Peyer's patch (tissue), 4 donors: ENCODE measurements at places on chromosomes 12 and 14.

DNA sequence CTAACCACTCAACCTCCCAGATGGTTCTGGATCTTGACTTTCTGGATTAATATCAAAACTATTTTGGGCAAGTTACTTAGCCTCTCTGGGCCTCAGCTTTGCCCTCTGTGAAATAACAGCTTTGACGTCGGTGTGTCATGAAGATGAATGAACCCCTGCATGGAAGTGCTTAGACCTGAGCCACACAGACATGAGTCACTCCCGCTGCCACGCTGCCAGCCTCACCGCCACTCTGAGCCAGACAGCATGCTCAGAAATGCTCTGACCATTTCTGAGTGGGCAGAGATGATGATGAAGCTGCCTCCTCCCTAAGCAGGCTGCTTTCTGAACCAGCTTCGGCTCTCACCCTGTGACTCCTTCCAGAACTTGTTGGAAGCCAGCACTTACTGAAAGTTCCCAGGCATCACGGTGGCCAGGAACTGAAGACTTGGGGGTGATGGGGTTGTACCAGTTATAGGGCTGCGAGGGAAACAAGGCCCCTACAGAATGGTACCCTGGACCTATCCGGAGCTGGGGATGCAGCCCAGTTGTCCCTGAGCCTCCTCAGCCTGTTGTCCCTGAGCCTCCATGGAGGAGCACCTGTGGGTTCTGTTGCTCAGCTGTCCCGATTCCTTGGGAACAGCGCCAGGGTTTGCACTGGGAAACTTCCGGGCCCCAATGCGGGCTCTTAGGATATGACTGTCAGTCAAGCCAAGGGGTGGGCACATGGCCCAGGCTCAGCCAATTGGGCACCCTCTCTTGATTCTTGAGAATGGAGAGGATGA lies 2.0 kb upstream of the CCDC197 start:
- H3K4me3 ChIP-seq, result no peak overlapping the region
- no peaks in the 10 kb centered on the region for H3K36me3 ChIP-seq
- no peak for DNase-seq
- no peaks in the 10 kb centered on the region for H3K4me1 ChIP-seq
- no peaks in the 10 kb centered on the region for H3K27me3 ChIP-seq

GRCh38 chr12:57775044-57775443 lies 2.6 kb downstream of the EEF1AKMT3 start:
- no peaks in the 10 kb centered on the region for H3K36me3 ChIP-seq
- no peak overlapping the region for H3K27ac ChIP-seq
- no peaks in the 10 kb centered on the region for H3K27me3 ChIP-seq

DNA sequence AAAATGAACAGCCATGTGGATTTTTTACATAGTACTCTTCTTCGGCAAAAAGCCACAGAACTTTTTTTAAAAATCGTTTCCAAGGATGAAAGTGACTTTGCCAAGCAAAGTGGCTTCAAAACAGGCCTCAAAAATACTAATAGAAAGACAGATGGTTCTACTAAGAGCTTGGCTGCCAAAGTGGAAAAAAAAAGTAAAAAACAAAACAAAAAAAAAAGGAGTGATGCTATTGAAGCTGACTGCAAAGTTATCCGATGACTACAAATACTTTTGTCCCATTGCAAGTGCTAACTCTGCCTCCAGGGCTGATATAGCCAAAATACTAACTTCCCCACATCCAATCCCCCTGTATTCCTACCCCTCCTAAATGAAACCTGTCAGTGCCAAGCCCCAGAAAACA lies 277.6 kb downstream of the SOX5 start:
- no peaks in the 10 kb centered on the region for H3K4me1 ChIP-seq
- no peak overlapping the region for H3K4me3 ChIP-seq

DNA sequence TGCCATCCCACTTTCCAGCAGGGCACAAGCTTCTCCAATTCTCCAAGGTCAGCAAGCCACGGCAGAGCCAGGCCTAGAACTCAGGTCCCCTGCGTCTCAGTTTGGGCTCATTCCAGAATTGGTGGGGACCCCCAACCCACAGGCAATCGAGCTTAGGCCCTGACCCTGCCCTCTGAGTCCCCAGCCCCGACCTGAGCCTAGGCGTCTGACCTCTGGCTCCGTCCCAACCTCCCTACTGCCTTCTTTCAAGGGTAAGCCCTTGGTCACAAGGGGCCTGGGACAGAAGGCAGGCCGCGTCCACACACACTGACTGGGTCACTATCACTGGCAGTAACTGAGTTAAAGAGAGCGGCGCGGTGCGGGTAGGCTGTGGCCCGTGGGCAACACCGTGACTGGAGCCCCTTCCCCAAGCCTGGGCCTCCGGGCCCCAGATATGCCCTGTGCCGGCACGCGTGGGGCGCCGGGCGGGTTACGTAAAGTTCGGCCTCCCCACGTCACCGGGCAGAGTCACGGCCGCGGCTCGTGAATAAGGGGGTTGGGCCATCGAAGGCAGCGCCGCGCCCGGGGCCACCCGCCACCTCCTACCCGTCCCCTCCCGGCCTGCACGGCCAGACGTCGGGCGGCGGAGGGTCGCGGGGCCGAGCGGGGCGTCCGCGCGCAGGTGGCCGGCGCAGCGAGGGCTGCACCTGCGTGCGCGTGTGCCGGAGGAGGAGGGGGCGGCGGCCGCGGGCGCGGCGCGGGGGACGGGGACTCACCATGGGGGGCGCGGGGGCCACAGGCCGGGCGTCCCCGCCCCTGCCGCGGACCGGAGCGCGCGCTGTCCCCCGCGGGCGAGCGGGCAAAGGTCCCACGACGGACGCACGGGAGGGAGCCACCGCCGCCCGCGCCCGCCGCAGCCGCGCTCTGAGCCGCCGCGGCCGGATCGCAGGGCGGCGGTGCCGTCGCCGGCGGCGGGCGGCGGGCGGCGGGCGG lies 516 bp downstream of the ANKRD9 start:
- no peaks in the 10 kb centered on the region for H3K27me3 ChIP-seq
- H3K4me1 ChIP-seq, result peaks cover 14% of the 10 kb centered on the region
- H3K4me3 ChIP-seq, result peak overlapping the region; percentile 64

GRCh38 chr12:53984901-53985691 lies at the start of gene HOXC10:
HOXC10 (plus strand) TSS chr12:53985146; CDS start chr12:53985260, 114 bp downstream.
- H3K36me3 ChIP-seq, result no peaks in the 10 kb centered on the region
- H3K4me1 ChIP-seq, result no peaks in the 10 kb centered on the region
- H3K4me3 ChIP-seq, result peak within 1 kb of the TSS; percentile 14
- H3K27ac ChIP-seq, result peak within 1 kb of the TSS; percentile 42

DNA sequence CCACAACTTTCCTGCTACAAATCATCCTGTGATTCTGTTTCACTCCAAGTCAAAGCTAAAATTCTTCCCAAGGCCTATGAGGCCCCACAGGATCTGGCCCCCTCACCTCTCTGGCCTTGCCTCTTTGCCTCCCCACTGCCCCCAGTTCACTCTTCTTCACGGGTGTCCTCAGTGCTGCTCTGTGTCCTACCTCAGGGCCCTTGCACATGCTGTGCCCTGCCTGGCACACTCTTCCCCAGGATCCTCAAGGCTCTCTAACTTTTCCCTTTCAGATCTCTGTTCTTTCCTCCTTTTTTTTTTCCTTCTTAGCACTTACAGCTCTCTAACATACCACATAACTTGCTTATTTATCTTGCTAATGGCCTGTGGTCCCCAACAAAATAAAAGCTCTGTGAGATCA lies 29.2 kb downstream of the RASAL1 start:
- H3K4me3 ChIP-seq, result no peak overlapping the region
- H3K27ac ChIP-seq, result no peak overlapping the region
- H3K4me1 ChIP-seq, result peaks cover 8% of the 10 kb centered on the region
- DNase-seq, result no peak
- no peaks in the 10 kb centered on the region for H3K36me3 ChIP-seq

GRCh38 chr12:42631513-42631912 lies 42.0 kb upstream of the PRICKLE1 start:
- H3K27me3 ChIP-seq, result no peaks in the 10 kb centered on the region
- H3K4me3 ChIP-seq, result no peak overlapping the region
- DNase-seq, result no peak
- H3K4me1 ChIP-seq, result no peaks in the 10 kb centered on the region

DNA sequence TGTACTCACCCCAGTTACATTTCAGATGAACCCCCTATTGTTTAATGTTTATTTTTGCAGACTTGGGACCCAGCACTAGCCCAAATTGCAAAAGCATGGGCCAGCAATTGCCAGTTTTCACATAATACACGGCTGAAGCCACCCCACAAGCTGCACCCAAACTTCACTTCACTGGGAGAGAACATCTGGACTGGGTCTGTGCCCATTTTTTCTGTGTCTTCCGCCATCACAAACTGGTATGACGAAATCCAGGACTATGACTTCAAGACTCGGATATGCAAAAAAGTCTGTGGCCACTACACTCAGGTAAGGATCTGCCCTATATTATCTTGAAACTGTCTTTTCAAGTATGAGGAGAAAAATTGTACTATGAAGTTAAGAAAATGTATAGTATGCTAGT lies 1.2 kb downstream of the GLIPR1 start:
- H3K36me3 ChIP-seq, result no peaks in the 10 kb centered on the region
- no peak for DNase-seq
- H3K27me3 ChIP-seq, result no peaks in the 10 kb centered on the region
- peak overlapping the region; percentile 44 for H3K4me3 ChIP-seq
- H3K4me1 ChIP-seq, result peaks cover 11% of the 10 kb centered on the region

DNA sequence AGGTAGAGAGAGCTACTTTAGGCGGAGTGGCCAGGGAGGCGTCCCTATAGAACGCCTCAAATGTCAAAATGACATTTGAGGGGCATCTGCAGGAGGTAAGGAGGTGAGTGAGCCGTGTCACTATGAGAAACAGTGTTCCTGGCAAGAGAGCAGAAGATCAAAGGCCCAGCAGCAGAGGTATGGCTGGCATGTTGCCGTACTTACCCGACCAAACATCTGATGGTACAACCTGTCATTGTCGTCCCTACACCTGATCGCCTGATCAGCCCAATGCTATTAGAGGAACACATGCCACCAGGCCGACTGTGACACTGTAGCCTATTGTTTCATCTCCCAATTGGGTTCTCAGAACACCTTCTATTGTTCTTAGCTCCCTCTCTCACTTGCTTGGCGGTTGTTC lies 33.9 kb upstream of the POC1B start:
- H3K4me1 ChIP-seq, result no peaks in the 10 kb centered on the region
- H3K4me3 ChIP-seq, result no peak overlapping the region
- no peak for DNase-seq
- H3K27me3 ChIP-seq, result no peaks in the 10 kb centered on the region
- H3K27ac ChIP-seq, result no peak overlapping the region

GRCh38 chr14:33566082-33566481 lies 384.8 kb downstream of the EGLN3 start:
- H3K27ac ChIP-seq, result no peak overlapping the region
- no peak for DNase-seq
- no peaks in the 10 kb centered on the region for H3K4me1 ChIP-seq
- H3K27me3 ChIP-seq, result no peaks in the 10 kb centered on the region
- H3K36me3 ChIP-seq, result no peaks in the 10 kb centered on the region

- peaks cover 15% of the 10 kb centered on the region for H3K4me1 ChIP-seq
- H3K4me3 ChIP-seq, result peak overlapping the region; percentile 68
- DNase-seq, result peak; percentile 20
- H3K27ac ChIP-seq, result no peak overlapping the region
These were observed 18.1 kb downstream of the VSX2 start for GRCh38 chr14:74257078-74257940.

DNA sequence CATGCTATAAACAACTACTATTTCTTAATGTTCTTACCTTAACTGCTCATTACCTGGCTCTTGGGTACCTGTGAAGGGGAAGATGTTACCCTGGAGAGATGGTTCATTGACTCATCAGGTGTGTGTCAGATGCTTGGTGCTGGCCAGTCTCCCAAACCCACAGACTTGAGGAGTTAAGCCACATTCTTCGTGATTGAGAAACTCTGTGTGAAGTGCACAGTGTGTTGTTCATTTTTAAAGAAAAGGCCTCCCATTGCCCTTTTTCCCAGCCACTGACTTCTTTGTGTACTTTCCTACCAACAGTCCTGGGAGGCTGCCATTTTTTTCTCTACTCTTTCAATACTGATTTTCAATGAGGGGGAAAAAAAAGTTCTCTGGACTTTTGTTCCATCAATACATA lies 3.2 kb downstream of the MGST1 start:
- DNase-seq, result no peak
- H3K27me3 ChIP-seq, result no peaks in the 10 kb centered on the region
- no peaks in the 10 kb centered on the region for H3K4me1 ChIP-seq
- H3K4me3 ChIP-seq, result no peak overlapping the region
- no peaks in the 10 kb centered on the region for H3K36me3 ChIP-seq
- no peak overlapping the region for H3K27ac ChIP-seq

DNA sequence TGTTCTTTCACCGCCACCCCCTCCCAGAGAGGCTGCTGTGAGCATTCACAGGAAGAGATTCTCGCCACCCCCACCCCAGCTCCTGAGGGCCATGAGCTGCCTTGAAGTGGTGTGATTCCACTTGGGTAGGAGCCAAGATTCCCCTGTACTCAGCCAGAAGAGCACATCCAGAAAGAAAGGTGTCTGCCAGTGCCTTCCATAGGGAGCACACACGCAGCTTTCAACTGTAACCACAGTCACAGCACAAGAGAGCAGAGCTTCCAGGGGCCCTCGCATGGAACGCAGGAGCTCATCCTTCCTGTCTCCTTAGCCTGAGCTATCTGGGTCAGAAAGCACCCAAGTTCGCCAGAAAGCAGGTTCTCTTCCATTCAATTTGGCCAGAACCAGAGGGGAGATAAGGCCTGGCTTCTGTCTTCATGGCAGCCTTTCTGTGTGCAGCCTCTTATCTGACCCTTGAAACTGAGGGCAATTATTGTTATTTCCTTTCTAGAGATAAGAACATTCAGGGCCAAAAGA lies 66.6 kb upstream of the SCN8A start:
- H3K27me3 ChIP-seq, result no peaks in the 10 kb centered on the region
- no peak overlapping the region for H3K27ac ChIP-seq
- H3K4me1 ChIP-seq, result no peaks in the 10 kb centered on the region
- H3K36me3 ChIP-seq, result no peaks in the 10 kb centered on the region
- H3K4me3 ChIP-seq, result no peak overlapping the region
- DNase-seq, result no peak

DNA sequence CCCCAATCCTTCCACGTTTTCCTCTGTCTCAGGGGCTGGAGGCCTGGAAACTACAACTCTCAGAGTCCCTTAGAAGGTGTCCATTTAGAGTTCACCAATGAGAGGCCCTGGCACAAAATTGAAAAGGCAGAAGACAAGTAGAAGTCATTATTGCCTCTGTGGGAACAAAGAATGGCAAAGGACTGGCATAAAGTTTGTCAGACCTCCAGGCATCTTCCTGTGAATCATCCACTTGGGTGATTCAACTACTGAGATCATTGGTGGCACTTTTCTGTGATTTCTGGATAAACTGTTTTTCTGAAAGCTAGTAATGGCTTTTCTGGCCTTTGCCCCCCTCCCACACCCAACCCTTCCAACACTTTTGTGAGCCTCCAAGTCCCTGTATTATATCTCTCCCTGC lies 42.6 kb upstream of the C12orf42 start:
- H3K36me3 ChIP-seq, result no peaks in the 10 kb centered on the region
- no peak overlapping the region for H3K27ac ChIP-seq
- no peak overlapping the region for H3K4me3 ChIP-seq

- no peak overlapping the region for H3K4me3 ChIP-seq
- DNase-seq, result no peak
- no peaks in the 10 kb centered on the region for H3K36me3 ChIP-seq
- no peaks in the 10 kb centered on the region for H3K27me3 ChIP-seq
- no peaks in the 10 kb centered on the region for H3K4me1 ChIP-seq
These were observed 271.1 kb upstream of the G2E3 start for GRCh38 chr14:30287579-30288445.

GRCh38 chr14:79656496-79656895 lies 554.8 kb downstream of the DIO2 start:
- no peak for DNase-seq
- H3K27ac ChIP-seq, result no peak overlapping the region
- no peak overlapping the region for H3K4me3 ChIP-seq
- no peaks in the 10 kb centered on the region for H3K27me3 ChIP-seq
